Fibroblast of the aortic adventitia (primary cell): ENCODE measurements at places on chromosomes 7 and 10. TPM values are rescaled to one million over a fixed set of nuclear protein-coding genes. Genes with fewer than 3 reads are reported as not detected.

- DNase-seq = peak; percentile 70
Observed at GRCh38 chr10:101014230-101014884, 14.7 kb downstream of the LZTS2 start.

DNA sequence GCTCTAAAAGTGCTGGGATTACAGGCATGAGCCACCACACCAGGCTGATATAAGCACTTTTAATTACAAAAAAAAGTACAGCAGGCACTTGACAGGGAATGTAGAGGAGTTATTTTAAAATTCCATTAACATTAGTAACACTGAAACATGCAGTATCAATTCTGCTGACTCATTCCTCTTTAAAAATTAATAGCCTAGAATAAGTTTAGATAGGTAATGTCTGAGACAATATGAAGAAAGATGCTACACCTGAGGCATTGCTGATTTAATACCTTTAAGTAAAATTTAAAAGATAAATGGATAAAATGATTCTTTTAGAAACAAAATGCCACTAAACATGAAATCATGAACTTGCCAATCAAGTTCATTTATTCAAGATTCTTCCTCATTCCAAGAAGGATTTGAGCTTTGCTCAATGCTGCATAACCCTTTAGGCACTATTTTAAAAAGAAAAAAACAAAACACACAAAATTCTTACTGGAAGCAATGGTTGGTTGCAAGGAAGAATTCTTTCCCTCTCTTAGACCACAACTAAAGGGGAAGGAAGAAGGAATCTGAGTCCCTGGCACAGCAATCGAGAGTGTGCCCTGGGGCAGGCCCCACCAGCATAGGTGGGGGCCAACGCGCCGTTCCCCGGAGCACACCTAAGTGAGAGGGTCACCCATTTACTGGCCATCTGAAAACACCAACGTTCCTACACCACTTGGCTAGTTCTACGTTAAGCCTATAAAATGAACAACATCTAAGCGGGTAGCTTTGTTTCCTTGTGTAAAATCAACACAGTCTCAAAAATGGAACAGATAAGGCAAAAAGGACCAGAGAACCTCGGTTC lies 26.6 kb downstream of the ESYT2 start:
- DNase-seq = peak; percentile 67

DNA sequence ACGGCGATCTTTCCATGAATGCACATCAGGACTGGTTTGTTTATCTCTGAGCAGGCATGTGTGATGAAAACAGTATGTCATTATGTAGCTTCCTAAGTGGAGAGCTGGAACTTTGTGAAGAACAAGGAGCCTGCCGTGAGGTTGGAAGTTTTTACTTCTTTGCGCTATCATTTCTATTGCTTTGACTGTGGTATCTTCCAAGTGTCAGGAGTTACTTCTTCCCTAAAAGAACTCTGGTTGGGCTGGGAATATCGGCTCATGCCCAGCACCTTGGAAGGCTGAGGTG lies 167.4 kb upstream of the AHR start:
- peak; percentile 49 for DNase-seq

- DNase-seq = no peak
Observed at GRCh38 chr10:24451325-24451820, 242.4 kb downstream of the KIAA1217 start.

GRCh38 chr10:50393784-50394467 lies 142.6 kb upstream of the ASAH2 start:
- peak; percentile 88 for DNase-seq

GRCh38 chr10:124447751-124448466 lies 1.9 kb downstream of the NKX1-2 start:
- DNase-seq = no peak

The SNX10 gene
- total RNA-seq = 0.09 and 2.5 TPM in 2 replicates

The PAPSS2 gene
- total RNA-seq = 26.2 and 96.9 TPM in 2 replicates

The MBL2 gene
- not detected in 2 replicates for total RNA-seq

The NEBL gene
- 0.09 and 4.3 TPM in 2 replicates for total RNA-seq

- DNase-seq = no peak
Observed at GRCh38 chr7:29123626-29124190, 22.6 kb downstream of the CPVL start.

- DNase-seq = no peak
Observed at GRCh38 chr10:70085975-70086613, 33.4 kb downstream of the MACROH2A2 start.

DNA sequence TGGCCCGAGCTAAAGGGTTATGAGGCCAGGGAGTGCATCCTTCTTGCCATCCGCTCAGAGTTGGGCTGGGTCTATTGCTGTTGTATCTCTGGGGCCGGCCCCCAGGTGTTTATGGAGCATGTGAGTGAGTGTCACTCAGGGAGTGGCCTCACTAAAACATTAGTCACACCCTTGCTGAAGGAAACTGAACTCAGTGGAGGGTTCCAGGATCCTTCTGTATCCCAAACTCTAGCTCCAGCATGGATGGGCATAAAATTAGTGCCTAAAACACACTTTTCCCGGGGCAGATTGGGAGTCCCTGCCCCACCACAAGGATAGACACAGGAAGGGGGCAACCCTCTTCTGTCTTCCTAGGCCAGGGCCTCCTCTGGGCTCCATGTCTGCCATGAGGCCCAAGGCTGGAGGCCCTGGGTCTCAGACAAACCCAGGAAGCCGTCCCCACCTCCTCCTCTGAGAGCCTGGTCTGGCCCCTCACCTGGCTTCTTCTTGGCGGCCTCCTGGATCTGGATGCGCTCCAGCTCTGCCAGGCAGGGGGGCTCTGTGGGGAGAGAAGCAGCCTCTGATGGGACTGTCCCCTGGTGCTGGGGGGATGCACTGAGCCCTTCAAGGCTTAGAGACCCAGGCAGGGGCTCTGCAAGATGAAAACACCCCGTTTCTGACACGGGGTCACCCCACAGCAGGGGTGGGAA lies 24.5 kb downstream of the SPOCK2 start:
- DNase-seq = no peak

The WNT8B gene
- total RNA-seq = not detected in 2 replicates

The HPSE2 gene
- total RNA-seq = not detected in 2 replicates

DNA sequence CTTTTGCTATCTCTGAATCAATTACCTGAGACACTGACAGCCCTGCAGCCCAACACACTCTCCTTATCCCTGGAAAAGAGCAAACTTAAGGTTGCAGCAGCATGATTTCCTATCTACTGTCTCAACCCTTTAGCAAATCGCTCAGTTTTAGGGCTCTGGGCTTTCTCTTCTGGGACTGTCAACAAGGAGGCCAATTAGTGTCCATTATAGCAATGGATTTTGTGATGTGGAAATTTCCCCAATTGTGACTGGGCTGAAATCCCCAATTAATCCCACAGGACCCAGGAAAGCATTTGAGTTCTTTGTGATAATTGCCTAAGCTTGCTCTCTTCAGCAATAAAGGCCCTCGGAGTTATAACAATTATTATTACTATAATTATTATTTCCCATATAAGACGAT lies 197.0 kb downstream of the ZNF438 start:
- no peak for DNase-seq

GRCh38 chr10:56091872-56092271 lies 269.2 kb downstream of the ZWINT start:
- DNase-seq = no peak

- DNase-seq = no peak
Observed at GRCh38 chr7:134685250-134685649, 38.6 kb downstream of the BPGM start.

The HGF gene
- total RNA-seq = 35.1 and 194 TPM in 2 replicates

GRCh38 chr10:97013983-97014382 lies 171.8 kb downstream of the SLIT1 start:
- DNase-seq = no peak

The VENTX gene
- total RNA-seq = not detected in 2 replicates

- no peak for DNase-seq
Observed at GRCh38 chr7:96319439-96319838, 2.5 kb downstream of the SLC25A13 start.

GRCh38 chr10:1650542-1651269 lies 86.6 kb downstream of the ADARB2 start:
- no peak for DNase-seq

- DNase-seq = peak; percentile 37
Observed at GRCh38 chr10:96188916-96189315, 58.8 kb downstream of the ZNF518A start.

The CYP2C19 gene
- total RNA-seq = not detected in 2 replicates

DNA sequence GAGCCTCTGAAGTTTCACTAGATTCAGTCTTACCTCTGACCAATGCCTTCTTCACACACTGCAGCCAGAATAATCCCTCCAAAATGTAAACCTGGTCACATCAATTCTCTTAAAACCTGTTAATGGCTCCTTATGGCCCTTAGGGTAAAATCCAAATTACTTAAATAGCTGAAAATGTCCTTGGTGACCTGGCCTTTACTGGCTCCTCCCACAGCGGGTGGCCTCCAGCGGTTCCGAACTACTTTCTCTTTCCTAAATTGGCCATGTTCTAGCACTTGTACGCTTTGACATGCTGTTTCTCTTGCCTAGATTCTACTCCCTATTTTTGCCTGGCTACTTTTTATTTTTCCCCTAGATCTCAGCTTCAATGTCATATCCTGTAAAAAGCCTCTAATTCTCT lies 36.1 kb downstream of the AGK start:
- no peak for DNase-seq

The IKZF1 gene
- total RNA-seq = not detected in 2 replicates

The TAS2R41 gene
- total RNA-seq = 0.09 TPM in 1 of 2 replicates, not detected in the other

The GCK gene
- 0.36 TPM in 1 of 2 replicates, not detected in the other for total RNA-seq

DNA sequence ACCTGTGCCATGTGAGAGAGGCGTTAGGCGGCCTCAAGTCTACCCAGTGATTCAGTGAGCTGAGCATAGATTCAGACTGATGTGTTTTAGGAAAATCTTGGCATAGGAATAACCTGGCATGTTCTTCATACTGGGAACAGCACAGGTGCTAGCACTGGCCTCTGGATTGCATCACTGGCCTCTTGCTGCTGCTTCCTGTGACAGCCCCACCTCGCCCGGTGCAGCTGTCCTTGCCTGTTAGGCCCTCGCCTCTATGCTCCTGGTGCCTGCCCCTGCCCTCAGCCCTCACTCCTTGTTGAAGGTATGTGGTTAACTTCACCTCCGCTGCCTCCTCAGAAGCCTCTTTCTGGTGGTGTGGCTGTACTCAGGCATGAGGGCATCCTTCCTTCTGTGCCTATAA lies 46.2 kb downstream of the BLNK start:
- DNase-seq = no peak
